ENCODE measurements at places on chromosomes 5 and 9. TPM values are rescaled to one million over a fixed set of nuclear protein-coding genes. Genes with fewer than 3 reads are reported as not detected.

GRCh38 chr9:136729144-136729543 is 13.6 kb downstream of the LCN10 start:
- no peak for DNase-seq

DNA sequence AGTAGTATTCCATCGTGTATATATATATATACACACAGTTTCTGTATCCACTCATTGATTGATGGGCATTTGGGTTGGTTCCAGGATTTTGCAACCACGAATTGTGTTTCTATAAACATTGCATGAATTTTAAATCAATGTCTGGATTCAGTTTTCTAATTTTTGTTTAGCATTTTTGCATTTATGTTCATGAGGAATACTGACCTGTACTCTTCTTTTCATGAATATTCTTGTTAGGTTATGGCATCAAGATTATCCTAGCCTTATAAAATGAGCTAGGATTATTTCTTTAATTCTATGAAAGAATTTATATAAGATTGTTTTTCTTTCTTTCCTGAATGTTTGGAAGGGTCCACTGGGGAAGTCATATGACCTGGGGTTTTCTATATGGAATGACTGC is 35.3 kb upstream of the TMEM215 start:
- DNase-seq, result no peak

DNA sequence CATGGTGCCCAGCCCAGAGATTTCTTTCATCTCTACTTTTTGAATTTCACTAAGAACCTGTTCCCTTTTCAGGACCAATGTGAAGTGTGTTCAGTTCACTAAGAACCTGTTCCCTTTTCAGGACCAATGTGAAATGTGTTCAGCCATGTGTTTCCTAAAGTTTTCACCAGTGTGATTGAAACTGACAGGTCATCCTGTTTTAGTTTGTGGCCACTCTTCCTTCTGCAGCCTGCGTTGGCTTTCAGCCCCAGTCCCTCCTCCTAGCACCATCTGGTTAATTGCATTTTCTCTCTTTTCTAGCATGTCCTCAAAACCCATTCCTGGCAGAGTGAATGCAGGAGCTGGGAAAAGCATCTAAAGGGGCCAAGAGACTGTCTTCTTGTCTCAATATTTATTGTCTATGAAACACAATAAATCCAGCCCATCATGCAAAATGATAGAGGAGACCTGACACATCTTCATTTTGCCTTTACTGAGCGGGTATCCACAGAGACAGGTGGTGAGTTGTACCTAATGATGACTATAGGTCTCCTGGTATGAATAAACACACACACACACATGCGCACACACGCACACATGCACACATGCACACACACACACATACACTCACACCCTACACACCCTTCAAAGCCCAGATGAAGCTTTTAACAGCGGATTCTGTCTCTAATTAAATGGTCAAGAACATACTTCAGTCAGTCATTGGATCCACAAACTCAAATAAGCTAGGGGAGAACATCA is 6.1 kb upstream of the PANK3 start:
- DNase-seq, result no peak

DNA sequence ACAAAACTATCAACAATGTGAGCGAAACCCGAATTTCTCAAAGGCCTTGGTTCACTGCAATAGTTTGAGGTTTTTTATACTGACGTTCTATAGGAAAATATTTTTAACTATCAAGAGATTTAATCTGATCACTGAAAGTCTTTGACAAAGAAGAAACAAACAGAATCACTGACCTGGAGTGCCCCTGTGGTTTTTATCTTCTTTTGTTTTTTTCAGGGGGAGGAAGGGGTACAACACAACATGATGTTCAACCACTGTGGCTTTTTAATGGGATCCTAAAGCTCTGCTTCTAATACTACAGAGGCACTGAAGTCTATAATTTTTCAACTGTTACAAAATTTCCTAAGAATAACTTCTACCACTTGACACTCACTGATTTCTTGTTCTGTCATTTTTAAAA is 185.9 kb downstream of the AP3B1 start:
- DNase-seq, result no peak

DNA sequence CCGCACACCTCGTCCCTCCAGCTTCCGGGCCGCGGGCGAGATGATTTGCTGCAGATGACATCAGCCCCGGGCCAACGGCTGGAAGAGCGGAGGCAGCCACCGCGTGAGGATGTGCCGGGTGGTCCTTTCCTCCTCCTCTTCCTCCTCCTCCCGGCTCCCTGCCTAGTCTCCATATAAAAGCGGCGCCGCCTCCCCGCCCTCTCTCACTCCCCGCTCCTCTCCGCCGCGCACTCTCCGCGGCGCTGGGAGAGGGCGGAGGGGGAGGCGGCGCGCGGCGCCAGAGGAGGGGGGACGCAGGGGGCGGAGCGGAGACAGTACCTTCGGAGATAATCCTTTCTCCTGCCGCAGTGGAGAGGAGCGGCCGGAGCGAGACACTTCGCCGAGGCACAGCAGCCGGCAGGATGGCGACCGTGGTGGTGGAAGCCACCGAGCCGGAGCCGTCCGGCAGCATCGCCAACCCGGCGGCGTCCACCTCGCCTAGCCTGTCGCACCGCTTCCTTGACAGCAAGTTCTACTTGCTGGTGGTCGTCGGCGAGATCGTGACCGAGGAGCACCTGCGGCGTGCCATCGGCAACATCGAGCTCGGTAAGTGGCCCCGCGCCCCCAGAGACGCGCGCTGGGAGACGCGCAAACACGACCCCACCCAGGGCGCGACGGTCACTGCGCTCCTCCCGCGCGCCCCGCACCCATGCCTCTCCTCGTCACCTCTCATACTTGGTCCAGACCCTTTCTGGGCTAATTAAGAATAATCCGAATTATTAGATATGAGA is at the start of gene MAP1B:
TSS of gene MAP1B (plus strand) at position 345 of the 770 bp plus-strand sequence. CDS start at position 402, 57 bp downstream.
- peak; percentile 63 for DNase-seq

- no peak for DNase-seq
Observed at GRCh38 chr9:108972626-108973209, 38.5 kb downstream of the ABITRAM start.

- DNase-seq, result no peak
Observed at GRCh38 chr9:123400926-123401503, 45.0 kb downstream of the CRB2 start.

DNA sequence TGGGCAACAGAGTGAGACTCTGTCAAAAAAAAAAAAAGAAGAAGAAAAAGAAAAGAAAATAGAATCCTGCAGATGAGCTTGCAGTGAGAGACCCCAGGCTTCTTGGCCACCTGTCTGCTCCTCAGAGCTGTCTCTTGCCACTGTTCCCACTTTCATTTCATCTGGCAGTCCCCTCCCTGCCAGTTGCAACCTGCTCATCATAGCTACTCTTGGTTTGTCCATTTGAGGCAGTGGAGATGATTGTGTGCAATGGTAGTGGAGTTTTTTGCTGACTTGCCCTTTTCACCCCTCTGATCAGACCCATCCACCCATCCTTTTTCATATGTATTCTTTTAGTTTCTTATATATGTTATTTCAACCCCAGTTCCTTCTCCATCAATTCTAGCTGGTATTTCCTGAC is 28.7 kb downstream of the ANKRD33B start:
- DNase-seq, result no peak

DNA sequence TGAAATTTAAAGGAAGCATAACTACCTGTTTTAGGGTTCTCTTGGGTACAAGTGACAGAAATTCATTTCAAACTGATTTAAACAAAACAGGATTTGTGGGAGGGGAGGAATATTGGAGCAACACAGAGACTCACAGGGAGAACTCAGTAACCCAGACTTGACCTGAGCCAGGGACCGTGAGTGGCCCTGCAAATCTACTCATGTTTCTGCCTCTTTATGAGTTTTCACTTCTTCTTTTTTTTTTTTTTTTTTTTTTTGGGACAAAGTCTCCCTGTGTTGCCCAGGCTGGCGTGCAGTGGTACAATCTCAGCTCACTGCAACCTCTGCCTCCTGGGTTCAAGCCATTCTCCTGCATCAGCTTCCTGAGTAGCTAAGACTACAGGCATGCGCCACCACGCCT is 405.6 kb upstream of the ZNF608 start:
- DNase-seq, result peak; percentile 28

GRCh38 chr9:125998837-125999503 is 251.8 kb downstream of the PBX3 start:
- DNase-seq, result no peak

DNA sequence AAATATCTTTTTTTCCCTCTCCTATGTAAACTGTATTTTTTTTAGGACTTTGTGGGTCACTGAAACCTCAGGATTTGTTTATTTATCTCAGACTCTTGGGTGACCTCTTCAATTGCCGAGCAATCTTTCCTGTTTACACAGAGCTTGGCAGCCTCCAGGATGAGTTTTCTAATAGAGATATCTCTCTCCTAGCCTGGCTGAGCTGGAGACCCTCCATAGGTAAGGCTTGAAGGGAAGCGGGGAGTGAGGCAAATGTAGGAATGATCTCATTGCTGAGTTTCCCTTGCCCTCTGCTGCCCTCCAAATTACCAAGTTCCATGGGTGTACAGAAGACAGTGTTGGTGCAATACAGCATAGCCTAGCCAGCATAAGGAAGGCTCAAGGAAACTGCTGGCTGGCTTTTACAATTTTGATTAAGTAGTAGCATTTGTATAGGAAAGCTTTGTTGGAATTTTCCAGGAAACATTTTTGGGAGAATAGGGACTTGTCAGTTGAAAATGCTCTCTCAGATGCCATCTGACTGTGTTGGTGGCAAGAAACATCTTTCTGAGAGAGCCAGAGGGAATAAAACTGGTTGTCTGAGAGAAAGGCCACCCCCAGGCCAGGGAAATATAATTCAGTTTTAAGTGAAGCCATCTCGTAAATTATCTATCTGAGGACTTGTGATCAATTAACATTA is 116.0 kb downstream of the NMUR2 start:
- no peak for DNase-seq

- no peak for DNase-seq
Observed at GRCh38 chr5:150075806-150076205, 10.5 kb downstream of the CSF1R start.

GRCh38 chr9:127541865-127542264 is 70.2 kb upstream of the STXBP1 start:
- DNase-seq, result peak; percentile 71

DNA sequence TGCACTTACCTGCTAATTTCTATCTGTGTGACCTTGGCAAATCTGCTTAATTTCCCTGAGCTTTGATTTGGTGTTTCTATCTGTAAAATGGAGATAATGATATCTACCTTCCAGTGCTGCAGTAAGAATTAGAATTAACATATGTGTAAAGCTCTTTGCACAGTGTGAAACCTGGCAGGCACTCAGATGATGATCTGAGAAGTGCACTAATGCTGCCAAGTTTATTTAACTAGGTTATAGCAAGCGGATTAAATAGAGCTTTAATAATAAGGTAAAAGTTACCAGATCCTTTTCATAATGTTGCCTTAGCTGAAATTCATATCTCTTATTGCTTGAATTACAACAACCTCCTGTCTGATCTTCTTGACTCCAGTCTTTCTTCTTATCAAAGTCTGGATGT is 315.3 kb upstream of the CD180 start:
- no peak for DNase-seq

GRCh38 chr5:35436400-35437057 is 181.1 kb upstream of the SPEF2 start:
- DNase-seq, result peak; percentile 21

- no peak for DNase-seq
Observed at GRCh38 chr9:113913426-113914195, 37.5 kb downstream of the ZNF618 start.

DNA sequence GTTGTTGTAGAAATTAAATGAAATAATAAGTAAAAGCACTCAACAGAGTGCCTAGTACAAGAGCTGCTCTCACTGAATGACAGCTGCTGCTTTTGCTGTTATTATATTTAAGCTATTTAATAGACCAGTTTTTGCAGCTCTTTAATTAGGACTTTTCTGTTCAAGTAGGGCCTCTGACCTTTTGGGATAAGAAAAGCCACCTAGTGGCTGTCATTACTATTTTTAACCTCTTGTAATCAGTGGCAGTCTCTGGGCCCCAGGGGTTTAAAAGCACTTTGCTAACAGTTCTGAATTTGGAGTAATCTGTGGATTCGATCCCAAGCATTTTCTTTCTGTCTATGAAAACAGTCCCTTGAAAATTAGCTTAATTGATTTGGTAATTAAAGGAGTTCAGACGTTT is 121.1 kb downstream of the NUDT12 start:
- no peak for DNase-seq

- no peak for DNase-seq
Observed at GRCh38 chr9:127485995-127486394, 34.7 kb downstream of the LRSAM1 start.

GRCh38 chr9:370086-370485 is 155.4 kb downstream of the DOCK8 start:
- DNase-seq, result no peak

DNA sequence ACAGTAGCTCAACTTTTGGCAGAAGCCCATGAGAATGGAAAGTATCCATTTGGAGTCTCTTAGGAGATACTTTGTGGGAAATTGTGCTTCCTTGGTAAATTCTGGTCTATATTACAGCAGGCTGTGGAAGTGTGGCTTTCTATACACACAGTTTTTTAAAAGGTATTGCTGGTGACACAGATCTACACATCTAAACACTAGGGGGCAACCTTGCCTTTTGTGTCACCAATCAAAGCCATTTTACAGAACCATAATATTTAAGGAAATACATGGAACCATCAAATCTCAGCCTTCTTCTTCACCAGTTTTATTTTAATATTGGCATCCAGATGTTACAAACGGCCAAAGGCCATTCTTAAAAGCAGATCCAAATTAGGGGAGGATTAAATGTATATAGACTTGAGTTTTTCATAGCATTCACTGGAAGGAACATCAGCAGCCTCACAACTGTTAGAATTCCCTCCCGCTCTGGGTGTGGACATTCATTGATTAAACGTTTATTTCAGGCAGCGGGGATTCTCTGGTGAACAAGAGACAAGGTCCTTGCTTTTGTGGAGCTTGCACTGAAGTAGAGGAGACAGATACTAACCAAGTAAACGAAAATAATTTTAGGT is 132.4 kb upstream of the EPB41L4A start:
- peak; percentile 45 for DNase-seq

- peak; percentile 11 for DNase-seq
Observed at GRCh38 chr5:89968958-89969381, 440.6 kb downstream of the CETN3 start.

DNA sequence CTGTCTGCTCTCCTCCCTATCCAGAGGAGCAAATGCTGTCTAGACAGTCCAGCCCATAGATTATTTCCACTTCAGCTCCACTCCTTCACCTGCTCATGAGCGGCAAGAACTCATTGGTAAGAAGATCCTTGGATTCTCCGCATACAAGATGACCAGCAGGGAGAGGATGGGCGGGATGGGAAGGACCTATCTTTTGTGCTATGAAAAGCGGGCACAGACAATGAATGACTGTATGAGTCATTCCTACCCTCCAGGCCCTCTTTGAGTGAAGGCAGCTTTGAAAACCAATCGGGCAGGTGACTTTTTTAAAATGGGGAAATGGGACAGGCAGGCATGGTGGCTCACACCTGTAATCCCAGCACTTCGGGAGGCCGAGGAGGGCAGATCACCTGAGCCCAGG is 49.4 kb downstream of the SMIM23 start:
- DNase-seq, result peak; percentile 26

Gene SH3RF2
- 6.8 TPM for total RNA-seq

Gene PCDHGB6
- total RNA-seq, result 0.84 TPM

Gene PTPN3
- total RNA-seq, result 1.6 TPM

Gene SLCO6A1
- total RNA-seq, result 0.60 TPM

Gene SLC46A2
- not detected for total RNA-seq

Gene TAF11L11
- not detected for total RNA-seq

Gene SH3TC2
- 9.3 TPM for total RNA-seq

Gene MYOZ3
- 0.78 TPM for total RNA-seq

Gene CDKN2B
- total RNA-seq, result 9.5 TPM

Gene EDIL3
- 45.8 TPM for total RNA-seq

Gene NOXA1
- not detected for total RNA-seq

Gene SPINK13
- not detected for total RNA-seq

Gene BHMT2
- total RNA-seq, result not detected

Gene CCDC152
- total RNA-seq, result 0.60 TPM

Gene RANBP17
- 9.5 TPM for total RNA-seq
